ENCODE measurements at places on chromosomes 5 and 9.

DNA sequence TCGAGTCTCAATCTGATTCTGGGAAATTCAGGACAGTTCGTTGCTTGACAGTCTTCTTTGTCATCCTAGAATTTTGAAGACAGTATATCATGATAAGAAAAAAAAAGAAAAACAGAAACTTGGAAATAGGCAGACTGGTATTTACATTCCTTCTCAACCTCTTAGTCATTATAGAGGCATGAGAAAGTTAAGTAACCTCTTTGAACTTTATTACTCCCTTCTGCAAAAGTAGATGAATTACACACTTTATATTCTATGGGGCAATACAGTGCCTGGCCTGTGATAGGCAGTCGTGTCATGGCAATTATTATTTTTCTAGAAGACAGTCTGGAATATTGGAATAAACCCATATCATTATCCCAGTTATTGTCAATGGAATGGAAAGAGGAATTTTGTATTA is 828.9 kb downstream of the TLR4 start:
- no peak for DNase-seq

- DNase-seq = peak; percentile 20
Measured at GRCh38 chr9:90838098-90838497, 36.5 kb downstream of the SYK start.

DNA sequence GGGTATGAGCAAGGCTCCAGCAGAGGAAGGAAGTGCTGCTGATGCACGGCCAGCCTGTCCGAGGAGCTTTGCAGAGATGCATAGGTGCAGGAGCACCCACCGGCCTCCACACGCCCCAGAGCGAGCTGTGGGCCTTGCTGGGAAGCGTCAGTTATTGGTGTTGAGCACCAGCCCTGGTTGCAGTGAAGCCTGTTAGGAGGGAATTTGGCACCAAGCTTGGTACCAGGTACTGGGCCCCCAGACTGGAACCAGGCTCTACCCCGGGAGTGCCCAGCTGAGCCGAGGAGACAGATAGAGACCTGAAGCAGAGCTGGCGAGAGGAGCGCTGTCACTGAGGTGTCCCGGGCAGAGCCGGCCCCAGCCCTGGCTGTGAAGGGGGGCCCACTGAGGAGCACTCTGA is 5.2 kb downstream of the TCF7 start:
- DNase-seq = no peak

- no peak for DNase-seq
Measured at GRCh38 chr9:126173401-126173800, 153.2 kb upstream of the MVB12B start.

- peak; percentile 51 for DNase-seq
Measured at GRCh38 chr5:169809281-169809680, 171.0 kb downstream of the INSYN2B start.

DNA sequence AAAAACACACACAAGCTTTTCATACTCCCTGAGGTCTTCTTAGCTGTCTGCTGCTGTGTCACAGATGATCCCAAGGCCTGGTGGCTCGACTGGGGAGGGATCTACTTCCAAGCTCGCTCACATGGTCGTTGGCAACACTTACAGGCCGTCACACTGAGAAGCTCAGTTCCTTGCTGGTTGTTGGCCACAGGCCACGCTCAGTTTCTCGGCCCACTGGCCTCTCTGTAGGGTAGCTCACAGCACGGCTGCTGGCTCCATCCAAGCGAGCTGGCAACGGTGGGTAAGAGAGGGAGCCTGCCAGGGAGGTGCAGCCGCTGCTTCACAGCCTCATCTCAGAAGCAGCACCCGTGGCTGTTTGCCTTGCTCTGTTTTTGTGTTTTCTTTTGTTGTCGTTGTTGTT is 43.8 kb upstream of the GFPT2 start:
- no peak for DNase-seq

- DNase-seq = no peak
Measured at GRCh38 chr9:34802916-34803315, 93.0 kb upstream of the CCL21 start.

- DNase-seq = no peak
Measured at GRCh38 chr5:38994324-38994927, 79.8 kb downstream of the RICTOR start.

GRCh38 chr9:131216806-131217205 is 59.5 kb downstream of the FAM78A start:
- DNase-seq = no peak

- no peak for DNase-seq
Measured at GRCh38 chr5:61758711-61759110, 426.7 kb downstream of the ZSWIM6 start.

- no peak for DNase-seq
Measured at GRCh38 chr5:95718203-95718602, 12.9 kb upstream of the RHOBTB3 start.

DNA sequence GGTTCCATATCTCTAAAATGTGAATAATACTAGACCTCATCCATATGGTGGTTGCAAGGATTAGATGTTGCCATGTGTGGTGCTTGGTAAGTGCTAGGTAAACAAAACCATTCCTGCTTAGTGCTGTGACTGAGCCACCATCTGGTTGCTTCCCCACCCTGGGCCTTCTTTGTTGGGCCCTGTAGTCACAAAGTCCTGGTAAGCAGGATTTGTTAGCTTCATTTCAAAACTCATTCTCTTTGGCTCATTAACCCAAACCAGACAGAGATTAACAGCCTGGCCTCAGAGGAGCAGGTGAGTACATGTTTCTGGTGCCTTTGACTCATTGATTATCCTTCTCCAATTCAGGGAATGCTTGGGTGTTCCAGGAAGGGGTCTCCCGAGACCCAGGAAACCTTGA is 240.2 kb downstream of the ARHGAP26 start:
- DNase-seq = peak; percentile 98

DNA sequence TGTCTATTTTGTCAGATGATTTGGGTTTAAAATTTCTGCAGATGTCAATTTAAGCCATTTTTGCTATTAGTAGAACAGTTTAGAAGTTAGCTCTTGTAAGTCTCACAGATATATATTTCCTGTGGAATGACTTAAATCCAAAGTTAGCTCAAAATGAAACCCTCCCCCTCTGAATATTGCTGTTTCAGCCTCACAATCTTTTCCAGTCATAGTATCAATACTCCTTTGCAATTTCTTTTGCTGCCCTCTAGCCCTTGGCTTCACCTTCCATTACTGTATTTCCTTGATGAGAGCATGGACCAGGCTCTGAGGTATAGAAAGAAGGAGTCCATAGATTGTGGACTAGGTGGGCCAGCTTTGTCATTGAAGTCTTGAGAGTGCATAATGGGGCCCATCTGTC is 124.4 kb downstream of the ATG10 start:
- no peak for DNase-seq

DNA sequence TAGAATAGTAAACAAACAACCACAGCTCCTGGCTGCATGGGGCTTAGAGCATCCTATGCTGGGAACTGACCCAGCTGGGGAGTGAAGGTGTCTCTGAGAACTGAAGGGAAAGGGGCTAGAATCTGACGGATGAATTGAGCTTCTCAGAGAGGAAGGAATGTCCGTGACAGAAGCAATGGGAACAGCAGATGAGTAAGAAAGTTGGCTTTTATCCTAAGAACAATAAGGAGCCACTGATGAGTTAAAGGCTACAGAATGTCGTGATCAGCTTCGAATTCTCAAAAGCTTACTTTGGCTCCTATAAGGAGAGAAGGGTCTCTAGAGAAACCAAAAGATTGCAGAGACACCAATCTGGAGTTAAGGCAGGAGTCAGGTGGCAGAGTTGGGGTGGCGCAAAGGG is 52.6 kb downstream of the EBF1 start:
- no peak for DNase-seq

GRCh38 chr5:142364251-142365145 is 39.7 kb upstream of the SPRY4 start:
- peak; percentile 85 for DNase-seq

- DNase-seq = no peak
Measured at GRCh38 chr5:157767689-157768088, 24.2 kb downstream of the LSM11 start.
